ENCODE measurements at places on chromosomes 7 and 10.

GRCh38 chr10:72808001-72808400 lies 85.5 kb upstream of the OIT3 start:
- DNase-seq: no peak

- no peak for DNase-seq
Observed at GRCh38 chr10:105691811-105692210, 1050.7 kb downstream of the SORCS3 start.

DNA sequence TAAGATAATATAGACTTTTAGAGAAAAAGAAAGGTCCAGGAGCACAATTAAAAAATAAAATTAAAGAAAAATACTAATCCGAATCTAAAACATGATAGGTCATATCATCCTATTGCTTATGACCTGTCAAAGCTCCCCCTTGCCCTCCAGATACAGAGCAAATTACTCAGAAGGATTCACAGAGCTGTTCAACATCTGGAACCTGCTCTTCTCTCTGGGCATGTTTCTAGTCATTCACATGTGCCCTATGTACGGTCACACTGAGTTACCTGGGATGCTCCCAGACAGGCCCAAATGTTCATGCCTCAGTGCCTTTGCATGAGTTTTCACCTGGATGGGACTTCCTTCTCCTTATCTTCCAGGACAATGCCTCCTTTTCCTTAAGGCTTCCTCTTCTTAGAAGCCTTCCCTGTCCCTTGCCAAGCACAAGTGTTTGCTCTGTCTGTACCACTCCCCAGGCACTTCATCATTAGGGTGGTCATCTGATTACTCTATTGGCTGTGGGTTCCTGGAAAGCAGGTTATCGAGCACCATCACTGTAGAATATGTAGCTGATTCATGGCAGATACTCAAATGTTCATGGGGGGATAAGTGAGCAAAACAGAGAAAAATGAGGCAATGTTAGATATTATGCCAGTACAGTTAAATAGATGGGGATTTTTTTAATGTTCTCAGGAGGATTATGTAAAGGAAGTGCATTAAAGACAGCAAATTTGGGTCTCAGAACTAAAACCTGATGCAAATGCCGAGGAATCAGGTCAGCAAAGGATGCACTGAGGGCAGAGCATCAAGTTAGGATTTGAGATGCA lies 12.0 kb upstream of the AOAH start:
- no peak for DNase-seq

GRCh38 chr7:137882261-137882668 lies 35.5 kb upstream of the DGKI start:
- no peak for DNase-seq

DNA sequence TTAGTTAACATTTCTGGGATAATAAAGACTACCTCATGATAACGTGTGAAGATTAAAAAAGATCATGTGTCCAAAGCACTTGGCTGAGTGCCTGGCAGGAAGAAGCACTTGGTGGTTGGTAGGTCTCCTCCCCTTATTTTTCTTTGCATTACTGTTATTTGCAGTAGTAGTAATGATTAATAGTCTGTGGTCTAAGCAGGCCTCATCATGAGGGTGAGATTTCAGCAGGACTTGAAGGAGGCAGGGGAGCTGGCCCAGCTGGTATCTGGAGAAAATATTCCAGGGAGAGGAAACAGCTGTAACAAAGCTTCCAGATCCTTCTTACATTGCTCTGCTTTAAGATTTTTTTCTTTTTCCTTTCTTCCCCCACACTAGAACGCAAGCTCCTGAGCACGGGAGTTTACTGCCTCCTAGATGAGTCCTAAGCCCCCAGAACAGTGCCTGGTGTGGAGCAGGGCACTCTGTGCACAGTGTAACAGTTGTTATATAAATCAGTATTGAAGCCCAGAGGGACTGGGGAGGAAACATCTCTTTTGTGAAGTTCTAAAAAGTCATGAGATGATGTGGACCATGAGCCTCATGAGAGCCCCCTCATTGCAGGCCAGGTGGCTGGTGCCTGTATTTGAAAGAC lies 31.1 kb upstream of the RHEB start:
- no peak for DNase-seq

DNA sequence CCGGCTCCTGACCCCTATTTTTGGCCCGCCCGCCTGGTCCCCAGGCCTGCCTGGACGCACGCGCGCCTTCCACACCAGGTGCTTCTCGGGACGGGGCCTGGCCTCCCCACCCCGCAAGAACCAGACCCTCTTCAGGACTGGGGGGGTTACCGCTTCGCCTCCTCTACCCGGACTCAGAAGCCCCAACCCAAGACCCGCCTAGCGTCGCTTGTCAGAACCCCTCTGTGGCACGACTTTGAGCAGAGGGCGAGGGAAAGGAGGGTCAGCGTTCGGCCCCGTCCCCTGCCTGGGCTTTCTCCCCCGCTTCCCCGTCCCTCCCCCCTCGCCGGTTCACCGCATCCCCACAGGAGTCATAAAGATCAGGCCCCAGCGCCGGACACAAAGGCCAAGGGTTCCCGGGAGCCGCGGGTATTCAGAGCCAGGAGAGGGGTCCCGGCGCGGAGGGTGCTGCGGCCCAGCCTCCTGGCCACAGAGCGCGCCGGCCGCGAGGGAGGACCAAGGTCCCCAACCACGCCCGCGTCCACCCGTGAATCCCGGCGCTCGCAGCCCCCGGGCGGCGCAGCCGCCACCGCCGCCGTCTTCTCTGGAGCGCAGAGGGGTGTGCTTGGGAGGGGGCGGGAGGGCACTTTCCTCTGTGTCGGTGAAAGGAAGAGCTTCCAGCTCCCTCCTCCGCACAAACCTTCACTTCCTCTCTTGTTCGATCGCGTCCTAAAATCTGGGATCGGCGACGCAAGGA lies 351.9 kb downstream of the DNAJB6 start:
- no peak for DNase-seq

DNA sequence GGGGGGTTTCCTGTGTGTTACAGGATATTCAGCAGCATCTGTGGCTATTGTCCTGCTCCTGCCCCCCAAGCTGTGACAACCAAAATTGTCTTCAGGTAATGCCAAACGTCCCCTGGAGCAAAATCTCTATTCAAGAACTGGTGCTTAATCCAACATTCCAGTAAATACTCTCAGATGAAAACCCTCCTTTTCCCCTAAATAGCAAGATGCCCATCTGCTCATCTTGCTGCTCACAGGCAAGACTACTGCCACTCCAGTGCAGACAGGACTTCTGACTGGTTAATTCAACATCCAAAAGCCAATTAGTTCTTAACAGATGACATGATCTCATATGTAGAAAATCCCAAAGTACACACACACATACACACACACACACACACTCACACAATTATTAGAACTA lies 20.5 kb upstream of the JAZF1 start:
- DNase-seq: peak; percentile 76

DNA sequence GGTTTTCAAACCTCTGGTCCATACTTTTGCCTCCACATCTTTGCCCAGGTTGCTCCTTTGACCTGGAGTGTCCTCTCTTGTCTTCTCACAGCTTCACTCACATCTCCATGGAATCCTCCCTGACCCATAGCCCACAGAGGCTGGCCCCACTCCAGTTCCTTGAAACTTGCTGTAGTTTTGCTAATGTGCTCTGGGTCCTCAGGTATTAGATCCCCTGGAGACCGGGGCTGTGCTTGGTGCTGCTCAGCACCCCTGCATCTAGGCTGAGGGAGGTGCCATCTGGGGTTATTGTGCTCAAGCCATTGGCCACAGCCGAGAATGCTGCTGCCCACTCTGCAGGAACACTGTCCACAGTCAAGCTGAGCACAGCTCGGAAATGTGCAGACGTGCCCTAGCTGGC lies 16.5 kb downstream of the KNDC1 start:
- DNase-seq: no peak

GRCh38 chr7:100706672-100707311 lies 871 bp downstream of the POP7 start:
- no peak for DNase-seq

DNA sequence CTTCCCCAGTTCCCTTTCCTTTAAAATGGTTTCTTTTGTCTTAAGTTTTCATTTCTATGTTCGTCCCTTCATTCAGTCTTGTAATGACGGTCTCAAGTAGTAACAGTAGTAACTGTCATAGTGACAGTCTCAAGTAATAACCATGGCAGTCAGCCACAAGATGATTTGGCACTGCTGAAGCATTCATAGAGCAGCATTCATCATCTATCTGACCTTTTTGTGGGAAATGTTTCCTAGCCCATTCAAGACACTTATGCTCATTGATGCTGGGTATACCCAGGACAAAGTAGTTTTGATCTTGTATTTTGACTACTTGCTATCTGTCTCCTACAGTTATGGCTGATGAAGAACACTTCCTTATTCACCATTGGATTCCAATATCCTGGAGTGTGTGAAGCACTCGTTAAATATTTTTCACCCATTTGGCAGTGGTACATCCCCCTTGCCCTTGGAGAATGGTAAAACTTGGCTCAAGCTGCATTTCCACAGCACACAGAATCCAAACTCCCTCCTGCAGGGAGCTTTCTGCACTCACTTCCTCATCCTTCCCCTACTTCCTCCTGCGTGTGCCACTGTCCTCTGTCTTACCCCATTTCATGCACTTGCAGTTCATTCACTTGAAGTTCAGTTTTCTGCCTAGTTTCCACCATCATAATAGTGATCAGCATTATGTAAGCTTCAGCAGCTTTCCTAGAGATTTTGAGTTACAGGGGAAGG lies 19.0 kb downstream of the GIMAP4 start:
- DNase-seq: no peak

- no peak for DNase-seq
Observed at GRCh38 chr10:34492081-34492480, 323.0 kb downstream of the PARD3 start.

- DNase-seq: no peak
Observed at GRCh38 chr10:80412486-80412885, 4.1 kb downstream of the PRXL2A start.

- no peak for DNase-seq
Observed at GRCh38 chr10:101783736-101784118, 481 bp upstream of the NPM3 start.

Data from NCI-H524 (cell line).